ENCODE measurements at places on chromosomes 1 and 21.

GRCh38 chr21:22925032-22925431 is 1926.8 kb downstream of the NCAM2 start:
- no peak for DNase-seq

GRCh38 chr1:44827197-44828002 is 15.7 kb downstream of the PTCH2 start:
- DNase-seq: no peak

GRCh38 chr1:196442366-196442765 is 165.9 kb downstream of the KCNT2 start:
- DNase-seq: no peak

DNA sequence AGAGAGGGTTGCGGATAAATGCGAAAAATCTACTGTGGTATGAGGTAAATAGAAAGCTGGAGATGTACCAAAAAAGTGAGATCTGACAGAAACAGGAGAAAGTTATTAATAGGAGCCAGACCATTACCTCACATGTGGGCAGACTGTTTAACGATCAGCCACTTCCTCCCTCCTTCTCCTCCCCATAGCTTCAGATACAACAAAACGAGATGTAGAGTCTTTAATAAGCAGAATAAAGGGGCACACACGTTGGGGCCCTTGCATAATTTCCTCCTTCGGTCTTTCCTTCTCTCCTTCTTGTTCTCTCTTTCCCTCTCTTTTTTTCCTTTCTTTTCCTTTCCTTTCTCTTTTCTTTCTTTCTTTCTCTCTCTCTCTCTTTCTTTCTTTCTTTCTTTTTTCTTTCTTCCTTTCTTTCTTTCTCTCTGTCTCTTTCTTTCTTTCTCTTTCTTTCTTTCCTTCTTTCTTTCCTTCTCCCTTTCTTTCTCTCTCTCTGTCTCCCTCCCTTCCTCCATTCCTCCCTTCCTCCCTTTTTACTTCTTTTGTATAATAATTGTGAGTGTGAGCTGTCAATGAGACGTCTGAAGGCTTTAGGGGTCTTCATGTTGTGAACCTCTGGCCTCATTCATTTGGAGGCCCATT is 242.1 kb downstream of the GRIK1 start:
- DNase-seq: peak; percentile 10

GRCh38 chr1:175394739-175395138 is 202.2 kb upstream of the KIAA0040 start:
- no peak for DNase-seq

DNA sequence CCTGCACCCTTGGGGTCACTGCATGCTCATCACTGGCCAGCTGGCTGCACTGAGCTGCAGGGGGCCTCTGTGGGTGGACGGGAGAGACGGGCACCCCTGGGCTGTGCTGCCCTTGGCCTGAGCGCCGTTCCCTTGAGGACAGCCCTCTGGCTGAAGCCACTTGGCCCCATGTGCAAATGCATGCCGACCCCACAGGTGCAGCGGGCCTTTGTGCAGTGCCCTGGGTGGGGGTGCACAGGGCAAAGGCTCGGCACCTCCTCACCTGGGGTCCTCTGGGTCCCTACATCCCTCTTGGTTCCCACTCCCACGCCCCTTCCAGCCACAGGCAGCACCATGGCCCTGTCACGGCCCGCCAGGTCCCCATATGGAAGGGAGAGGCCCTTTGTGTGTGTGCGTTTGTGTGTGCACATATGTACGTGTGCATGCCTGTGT is 41.3 kb downstream of the COQ8A start:
- no peak for DNase-seq

DNA sequence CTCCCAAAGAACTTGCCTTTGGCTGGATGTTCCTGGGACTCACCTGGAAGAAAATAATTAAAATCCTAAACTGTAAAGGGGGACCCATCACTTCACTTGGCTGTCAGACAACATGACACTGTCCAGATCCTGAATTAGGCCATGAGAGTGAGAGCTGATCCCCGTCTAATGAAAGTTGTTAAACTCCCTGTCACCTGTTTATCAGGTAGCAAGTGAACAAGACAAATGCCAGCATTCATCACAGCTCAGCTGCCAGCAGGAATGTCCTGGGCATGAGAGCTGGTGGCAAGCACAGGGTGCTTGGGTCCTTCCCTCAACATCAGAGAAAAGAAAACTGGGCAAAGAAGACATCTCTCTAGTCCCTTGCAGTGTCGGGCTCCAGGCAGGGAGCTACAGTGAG is 23.8 kb downstream of the PMVK start:
- no peak for DNase-seq

GRCh38 chr1:29513357-29513756 is 277.0 kb downstream of the PTPRU start:
- DNase-seq: peak; percentile 48

- DNase-seq: no peak
Measured at GRCh38 chr1:91751275-91751674, 134.7 kb downstream of the TGFBR3 start.

DNA sequence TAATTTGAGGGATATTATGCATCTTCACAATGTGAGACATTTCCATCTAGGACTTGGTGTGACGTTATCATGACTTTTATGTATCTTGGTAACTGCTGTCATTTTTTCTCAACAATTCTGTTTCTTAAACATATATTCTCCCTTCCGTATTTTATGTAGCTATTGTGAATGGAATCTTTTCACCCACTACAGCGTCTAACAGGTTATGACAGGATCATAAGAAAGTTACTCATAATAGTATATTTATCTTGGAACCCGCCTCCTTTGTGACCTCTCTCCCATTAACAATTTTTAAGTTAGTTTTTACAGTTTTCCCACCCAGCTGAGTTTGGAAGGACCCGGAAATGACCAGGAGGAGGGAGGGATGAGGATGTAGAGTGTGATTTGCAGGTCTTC is 6.8 kb upstream of the DMRTA2 start:
- DNase-seq: no peak

DNA sequence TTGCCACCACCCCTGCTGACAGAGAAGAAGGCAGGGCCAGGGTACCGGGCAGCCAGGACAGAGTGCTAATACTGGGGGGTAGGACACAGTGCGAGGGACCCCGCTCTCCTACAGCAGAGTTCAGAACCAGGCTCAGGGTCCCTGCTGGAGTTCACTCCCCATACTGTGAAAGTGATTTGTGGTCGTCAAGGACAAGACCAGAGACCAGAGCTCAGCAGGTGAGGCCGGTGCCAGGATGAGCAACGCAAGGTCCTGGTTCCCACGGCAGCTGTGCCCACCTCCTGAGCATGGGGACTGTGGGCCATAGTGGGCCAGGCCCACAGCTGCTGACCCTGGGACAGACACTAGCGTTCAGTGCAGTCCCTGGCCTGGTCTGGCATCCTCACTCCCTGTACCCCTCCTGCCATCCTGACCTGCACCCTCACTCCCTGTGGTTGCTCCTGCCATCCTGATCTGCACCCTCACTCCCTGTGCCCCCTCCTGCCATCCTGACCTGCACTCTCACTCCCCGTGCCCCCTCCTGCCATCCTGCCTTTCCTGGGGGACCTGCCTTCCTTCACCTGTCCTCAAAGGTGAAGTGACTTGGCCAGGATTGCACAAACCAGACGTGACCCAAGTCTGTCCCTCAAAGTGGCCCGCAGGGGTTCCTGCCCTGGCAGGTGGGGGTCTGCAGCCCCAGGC is 13.8 kb upstream of the PTTG1IP start:
- no peak for DNase-seq

DNA sequence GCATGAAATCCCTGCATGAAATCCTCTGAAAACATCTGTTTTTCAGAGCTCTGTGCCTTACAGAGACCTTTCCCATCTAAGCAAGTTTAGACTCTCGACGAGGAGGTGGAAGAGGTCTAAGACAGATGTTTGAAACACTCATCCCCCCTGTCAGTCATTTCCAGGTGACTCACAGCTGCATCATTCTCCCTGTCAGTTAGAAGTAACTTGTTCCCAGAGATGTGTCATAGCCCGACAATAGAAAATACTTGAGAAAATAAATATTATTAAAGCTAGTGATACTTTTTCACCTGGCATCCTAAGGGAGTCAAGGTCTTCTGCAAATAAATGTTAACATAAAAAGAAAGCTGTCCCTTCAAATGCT is 41.6 kb upstream of the SEC16B start:
- DNase-seq: no peak

- DNase-seq: no peak
Measured at GRCh38 chr1:215416497-215416896, 150.6 kb upstream of the KCTD3 start.

DNA sequence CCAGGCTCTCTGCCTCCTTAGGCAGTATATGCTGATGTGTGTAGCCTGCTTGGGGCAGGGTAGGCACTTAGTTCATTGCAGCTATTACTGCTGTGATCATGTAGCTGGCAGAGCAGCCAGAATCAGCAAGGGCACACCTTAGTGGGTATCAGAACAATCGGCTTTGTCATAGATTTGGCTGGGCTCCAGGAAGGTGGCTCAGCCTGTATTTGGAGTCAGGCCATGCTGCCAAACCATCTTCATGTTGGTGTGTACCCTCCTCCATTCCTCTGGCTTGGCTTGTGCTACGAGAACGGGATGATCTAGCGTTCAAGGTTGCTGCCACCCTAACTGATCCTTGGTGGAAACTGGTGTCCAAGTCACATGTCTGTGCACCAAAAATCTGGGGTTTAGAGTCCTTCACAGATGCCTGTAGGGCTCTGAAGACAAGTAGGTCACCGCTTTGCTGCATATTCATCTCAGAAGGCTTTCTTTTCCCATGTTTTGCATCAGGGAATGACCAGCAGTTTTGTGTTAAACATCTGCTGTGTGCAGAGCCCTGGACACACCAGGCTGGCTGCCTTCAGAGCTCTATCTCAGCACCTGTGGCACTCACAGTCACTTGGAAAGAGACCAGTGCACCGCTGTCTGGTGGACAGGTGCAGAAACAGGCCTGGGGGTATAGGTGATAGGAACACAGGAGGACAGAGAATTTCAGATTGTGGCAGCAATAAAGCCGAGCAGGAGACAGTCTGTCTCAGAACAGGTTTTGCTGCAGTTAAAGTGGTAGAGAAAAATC is 23.7 kb downstream of the VANGL1 start:
- no peak for DNase-seq

- no peak for DNase-seq
Measured at GRCh38 chr1:20470194-20470593, 15.8 kb downstream of the CAMK2N1 start.

DNA sequence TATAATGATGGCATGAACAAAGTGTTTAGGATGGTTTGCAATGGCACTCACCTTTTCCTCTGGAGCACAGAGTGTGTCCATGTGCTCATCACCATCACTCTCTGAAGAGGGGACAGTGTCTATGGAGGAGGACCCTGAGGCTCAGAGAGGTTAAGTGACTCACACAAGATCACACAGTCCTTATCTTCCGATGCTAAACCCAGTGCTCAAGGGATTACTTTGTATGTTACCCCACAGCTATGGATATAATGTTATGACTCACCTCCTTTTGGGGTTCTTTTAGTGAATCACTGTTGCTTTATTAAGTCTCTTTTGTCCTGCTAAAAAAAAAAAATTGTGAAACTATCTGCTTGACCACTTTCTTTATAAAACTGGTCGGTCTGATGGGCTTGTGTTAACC is 67.6 kb downstream of the TENT5C start:
- no peak for DNase-seq

GRCh38 chr1:205071028-205071409 is 13.2 kb downstream of the TMEM81 start:
- DNase-seq: no peak

DNA sequence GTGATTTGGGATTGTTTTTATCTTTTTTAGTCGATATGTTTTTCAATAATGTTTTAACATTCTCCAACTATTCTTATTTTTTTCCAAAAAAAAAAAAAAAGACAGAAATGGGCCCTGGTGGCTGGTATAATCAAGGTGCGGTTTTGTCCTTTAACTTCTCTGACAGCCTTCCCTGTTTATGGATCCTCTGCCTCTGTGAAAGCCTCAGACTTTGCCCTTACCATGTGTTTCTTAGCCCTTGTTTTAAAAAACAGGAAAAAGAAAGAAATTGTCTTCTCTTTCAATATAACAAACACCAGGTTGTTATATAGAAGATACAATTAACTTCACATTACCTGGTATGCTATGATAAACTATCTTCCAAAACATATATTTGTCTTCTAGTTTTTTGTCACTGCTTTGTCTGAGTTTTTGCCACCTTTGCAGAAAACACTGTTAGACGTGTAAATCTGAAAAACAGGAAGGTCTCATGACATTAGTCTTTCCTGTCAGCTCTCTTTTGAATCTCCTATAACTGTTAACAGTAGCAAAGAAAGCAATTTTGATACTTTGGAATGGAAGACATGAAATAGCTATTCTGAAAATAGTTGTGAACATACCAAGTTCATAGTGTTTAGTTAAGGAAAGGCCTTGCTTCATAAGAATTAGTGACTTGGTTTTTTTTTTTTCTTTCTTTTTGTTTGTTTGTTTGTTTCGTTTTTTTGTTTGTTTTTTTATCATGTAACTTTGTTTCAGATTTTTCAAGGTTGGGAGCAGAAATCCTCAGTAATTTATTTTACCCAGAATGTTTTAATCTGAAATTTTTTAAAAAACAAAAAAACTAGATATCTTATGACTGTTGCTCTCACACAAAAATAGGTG is 31.7 kb upstream of the CACYBP start:
- DNase-seq: no peak

GRCh38 chr21:46667741-46668380 is 32.4 kb downstream of the PRMT2 start:
- DNase-seq: peak; percentile 39

- DNase-seq: no peak
Measured at GRCh38 chr1:95561346-95561745, 327.3 kb downstream of the RWDD3 start.

- DNase-seq: peak; percentile 23
Measured at GRCh38 chr21:35138665-35139381, 89.7 kb upstream of the RUNX1 start.

- no peak for DNase-seq
Measured at GRCh38 chr1:42935971-42936308, 22.7 kb downstream of the SLC2A1 start.

GRCh38 chr1:110430366-110430765 is 20.6 kb upstream of the PROK1 start:
- no peak for DNase-seq

- DNase-seq: no peak
Measured at GRCh38 chr1:82388679-82389078, 587.9 kb downstream of the ADGRL2 start.

All from GM12891 (cell line).